CD4-positive, alpha-beta T cell treated with Interleukin-21 for 1 hour (primary cell): ENCODE measurements at places on chromosomes 16 and 17.

DNA sequence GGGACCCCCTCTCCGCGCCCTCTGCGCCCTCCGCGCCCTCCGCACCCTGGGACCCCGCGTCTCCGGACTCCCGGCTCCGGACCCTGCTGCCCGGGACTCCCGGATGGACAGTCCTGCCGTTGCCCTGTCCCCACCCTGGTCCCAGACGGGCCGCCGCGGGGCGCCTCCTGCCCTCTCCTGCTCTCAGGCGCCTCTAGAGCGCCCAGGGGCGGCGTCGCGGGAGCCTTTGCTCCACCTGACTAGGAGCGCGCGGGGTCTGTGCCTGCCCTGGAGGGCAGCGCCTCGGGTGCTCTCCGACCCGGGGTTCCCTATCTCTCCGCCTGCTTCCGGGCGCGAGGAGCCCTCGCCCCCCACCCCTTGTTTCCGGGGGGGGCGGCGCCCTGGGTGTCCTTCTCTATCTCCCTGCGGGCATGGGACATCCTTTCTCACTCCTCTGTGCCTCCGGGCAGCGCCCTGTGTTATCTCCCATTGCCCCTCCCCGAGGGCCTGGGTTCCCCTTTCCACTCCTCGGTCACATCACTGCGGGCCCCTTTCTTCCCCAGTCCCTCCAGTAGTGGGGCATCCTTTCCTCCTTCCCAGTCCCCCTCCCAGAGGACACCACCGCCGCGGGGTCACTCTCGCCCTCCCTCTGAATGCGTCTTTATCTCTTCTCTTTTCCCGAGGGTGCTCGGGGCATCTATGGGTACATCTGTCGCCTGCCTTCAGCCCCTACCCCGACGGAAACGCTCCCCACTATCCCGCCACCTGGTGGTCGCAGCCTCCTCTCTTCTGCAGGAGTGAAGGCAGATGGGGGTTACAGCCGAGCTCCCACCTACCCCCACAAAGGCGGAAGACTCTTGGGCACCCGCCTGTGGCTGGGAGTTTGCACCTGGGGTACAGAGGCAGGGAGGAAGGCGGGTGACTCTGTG lies 875 bp downstream of the PRKCB start:
- peak; percentile 61 for DNase-seq

- peak; percentile 87 for DNase-seq
Measured at GRCh38 chr17:82418001-82418986, at the start of the genes HEXD and OGFOD3. Gene HEXD (plus strand): TSS chr17:82418347. CDS start chr17:82419800, 1,453 bp downstream. Gene OGFOD3 (minus strand): TSS chr17:82418586. CDS start chr17:82418485, 101 bp downstream.

- DNase-seq, result peak; percentile 76
Measured at GRCh38 chr17:45149037-45149668, 878 bp downstream of the HEXIM1 start.

DNA sequence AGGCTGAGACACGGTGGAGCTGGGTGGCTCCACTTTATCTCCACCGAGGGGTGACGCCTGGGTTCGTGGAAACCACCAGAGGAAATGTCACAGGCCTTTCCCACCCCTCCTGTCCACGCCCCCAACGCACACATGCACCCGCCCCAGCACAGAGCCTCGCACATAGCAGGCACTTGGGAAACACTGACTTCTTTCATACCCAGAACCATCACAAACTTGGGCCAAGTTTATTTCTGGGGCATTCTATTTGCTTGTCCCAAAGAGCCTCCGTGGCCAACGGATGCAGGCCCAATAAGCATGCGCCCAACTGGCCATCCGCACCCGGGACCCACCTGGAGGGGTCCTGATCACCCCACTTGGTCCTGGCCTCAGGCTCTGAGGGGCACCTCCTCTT lies 3.3 kb downstream of the BCAR1 start:
- no peak for DNase-seq

DNA sequence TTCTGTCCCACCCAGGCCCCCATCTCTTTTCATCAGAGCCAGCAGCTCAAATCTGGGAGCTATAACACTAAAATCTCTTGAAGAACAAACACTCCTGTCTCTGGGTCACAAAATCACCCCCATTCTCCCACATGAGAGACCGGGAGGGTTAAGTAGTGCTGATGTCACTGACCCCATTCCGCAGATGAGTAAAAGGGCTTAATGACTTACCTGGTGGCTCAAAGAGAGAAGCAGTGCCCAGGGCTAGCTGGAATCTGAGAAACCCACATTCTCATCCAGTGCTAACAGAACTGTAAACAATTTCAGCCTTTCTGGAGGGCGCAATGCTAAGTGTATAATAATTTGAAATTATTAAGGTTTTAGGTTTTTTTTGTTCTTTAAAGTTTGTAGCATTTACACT lies 26.3 kb upstream of the LHX1 start:
- no peak for DNase-seq

- no peak for DNase-seq
Measured at GRCh38 chr16:65314627-65315008, 192.8 kb upstream of the CDH11 start.

DNA sequence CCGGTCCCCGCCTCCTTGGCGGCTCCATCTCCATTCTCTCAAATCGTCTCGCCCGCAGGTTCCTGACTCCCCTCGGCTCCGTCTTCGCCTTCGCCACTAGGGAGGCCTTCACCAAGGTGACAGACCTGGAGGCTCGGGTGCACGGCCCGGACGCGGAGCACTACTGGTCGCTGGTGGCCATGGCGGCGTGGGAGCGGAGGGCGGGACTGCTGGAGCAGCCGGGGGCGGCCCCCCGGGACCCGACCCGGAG lies 862 bp downstream of the GLTPD2 start:
- DNase-seq, result no peak

GRCh38 chr17:35002876-35003551 lies 22.7 kb downstream of the LIG3 start:
- no peak for DNase-seq

DNA sequence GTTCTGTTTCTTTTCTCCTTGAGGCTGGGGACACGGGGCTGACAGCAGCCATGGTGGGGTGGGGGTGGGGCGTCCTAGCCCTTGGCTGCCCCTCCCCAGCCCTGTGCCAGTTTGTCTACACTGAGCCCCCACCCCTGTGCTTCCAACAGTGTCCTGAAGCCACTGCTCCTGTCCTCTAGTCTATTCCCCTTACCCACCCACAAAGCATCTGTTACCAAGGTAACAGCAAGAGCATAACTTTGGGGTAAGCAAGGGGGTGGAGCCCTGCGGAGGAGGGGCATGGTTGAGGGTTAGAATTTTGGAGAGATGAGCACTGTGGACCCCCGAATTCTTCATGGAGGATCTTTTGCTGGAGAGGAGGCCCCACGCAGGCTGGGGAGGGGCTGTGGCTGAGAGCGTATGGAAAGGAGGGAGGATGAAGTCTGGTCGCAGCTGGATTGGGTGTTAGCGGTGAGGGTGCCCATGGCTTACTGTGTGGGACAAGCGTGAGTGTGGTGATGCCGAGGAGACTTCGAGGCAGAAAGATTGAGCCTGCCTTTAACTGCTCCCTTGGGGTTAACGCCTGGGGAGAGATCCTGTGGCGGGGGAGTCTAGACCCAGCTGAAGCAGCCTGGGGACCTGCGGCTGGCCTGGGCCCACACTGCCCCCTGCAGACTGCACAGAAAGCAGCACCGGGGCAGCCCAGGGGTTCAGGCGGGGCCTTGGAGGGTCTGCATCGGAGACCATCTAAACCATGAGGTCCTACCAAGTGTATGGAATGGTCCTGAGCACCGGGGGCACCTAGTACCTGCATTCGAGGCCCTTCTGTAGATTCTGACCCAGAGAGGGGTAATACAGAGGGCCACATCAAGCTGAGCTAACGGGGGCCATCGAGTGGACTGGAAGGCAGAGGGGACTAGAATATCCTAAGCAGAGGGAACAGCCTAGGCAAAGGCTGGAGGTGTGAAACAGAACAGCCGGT lies 6.1 kb upstream of the STAC2 start:
- DNase-seq, result peak; percentile 70

DNA sequence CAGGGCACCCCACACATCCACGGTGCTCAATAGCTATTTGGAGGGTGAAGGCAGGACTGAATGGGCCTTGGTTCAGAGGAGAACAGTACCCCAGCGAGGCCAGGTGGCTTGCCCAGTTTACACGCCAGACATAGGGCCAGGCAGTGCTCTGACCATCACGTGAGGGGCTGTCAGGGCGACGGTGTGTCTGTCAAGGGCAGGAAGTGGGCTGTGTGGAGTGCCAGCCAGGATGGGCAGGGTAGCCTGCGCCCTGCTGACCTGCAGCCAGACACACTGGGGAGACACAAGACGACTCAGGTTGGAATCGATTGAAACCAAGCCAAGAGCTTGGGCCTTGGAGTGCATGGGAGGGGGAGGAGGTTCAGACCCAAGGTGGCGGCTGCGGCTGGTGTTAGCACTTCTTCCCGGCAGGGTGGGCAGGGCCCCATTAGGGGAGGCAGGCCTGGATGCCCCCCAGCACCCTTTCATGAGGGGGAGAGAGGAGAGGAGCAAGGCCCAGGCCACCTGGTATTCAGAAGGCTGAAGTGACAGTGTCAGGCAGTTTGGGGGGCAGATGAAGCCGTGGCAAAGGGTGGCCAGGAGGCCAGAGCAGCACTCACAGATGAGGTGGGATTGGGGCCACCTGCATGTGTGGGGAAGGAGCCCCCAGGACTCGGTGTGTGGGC lies 68.2 kb downstream of the SREBF1 start:
- DNase-seq, result no peak

DNA sequence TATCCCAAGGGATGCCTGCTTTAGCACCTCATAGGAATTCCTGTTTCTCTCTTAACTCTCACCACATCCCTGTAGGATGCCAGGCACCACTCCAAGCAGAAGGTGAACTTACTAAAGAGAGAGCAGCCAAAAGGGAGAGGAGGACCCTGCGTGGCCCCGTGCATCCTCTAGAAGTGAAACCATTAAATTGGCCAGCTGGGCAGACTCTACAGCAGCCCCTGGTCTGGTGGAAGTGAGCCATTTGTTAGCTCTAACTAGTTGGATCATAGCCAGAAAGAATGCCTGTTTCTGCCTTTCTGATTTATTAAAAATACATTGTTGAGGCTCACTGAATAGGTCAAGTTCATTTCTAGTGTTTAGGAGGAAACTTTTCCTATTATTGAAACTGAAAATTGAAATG lies 22.3 kb downstream of the TMEM11 start:
- DNase-seq, result no peak

DNA sequence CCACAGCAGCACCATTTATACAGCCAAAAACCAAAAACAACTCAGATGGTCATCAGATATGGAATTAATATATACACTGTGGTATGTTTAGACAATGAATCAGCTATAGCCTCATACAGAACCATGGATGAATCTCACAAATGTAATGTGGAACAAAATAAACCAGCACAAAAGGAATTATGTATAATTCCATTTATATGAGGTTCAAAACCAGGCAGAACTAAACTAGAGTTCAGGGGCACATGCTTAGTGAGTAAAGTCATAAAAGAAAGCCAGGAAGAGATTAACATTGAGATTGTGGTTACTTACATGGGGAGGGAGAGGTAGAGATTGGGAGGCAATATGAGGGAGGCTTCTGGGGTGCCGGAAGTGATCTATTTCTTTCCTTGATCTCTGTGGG lies 231.1 kb downstream of the COPRS start:
- no peak for DNase-seq

GRCh38 chr17:69540356-69540755 lies 125.9 kb downstream of the MAP2K6 start:
- no peak for DNase-seq

- DNase-seq, result no peak
Measured at GRCh38 chr17:31677036-31677435, 182.0 kb downstream of the COPRS start.

DNA sequence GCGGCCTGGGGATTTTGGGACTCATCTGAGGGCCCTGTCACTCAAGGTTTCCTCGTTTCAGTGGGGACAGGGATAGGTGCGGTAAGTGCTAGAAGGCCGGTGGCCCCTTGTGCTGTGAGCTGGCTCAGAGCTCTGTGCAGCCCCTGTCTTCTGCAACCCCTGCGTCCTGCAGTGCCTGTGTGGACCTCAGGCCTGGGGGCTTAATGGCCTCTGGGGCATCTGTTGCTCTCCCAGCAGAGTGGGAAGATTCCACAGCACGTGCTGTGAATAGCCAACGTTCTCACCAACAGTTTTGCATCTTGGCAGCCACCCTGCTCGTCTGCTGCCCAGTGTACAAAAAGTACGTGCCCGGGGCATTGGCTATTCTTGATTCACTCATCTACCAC lies 4.9 kb downstream of the FOXC2 start:
- no peak for DNase-seq

GRCh38 chr16:56451753-56452689 lies 667 bp downstream of the OGFOD1 start:
- DNase-seq, result peak; percentile 7

DNA sequence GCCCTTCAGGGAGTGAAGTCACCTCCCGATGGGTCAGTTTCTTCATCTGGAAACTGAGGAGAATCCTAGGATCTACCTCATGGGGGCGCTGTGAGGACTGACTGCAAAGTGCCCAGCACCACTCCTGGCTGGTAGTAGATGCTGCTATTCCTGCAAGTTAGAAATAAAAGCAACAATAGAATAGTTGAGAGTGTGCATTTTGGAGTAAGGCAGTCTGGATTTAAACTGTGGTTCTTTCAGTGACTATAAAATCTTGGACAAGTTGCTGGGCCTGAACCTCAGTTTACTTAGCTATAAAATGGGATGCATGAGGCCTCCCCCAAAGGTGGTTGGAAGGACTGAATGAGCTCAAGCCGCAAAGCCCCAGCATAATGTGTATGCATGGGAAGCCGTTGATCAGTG lies 70.6 kb downstream of the CYB5B start:
- peak; percentile 18 for DNase-seq

DNA sequence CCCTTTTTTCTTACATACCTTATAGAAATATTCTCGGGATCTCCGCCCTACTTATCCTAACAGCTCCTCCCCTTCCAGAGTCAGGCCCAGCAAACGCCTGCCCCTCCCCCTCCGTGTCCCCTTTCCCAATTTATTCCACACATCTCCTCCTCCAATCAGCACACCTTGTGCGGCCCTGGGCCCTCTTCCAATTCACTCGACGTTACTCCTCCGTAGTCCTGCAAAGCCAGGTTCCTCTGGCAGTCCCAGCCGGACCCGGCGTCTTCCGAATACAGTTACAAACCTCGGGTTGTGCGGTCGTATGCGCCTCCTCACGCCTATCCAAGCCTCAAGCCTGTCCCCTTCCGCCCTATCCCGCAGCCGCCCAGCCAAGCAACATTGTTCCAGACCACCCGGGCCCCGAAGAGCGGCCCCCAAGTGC lies 677 bp downstream of the CBX1 start:
- DNase-seq, result no peak

- DNase-seq, result no peak
Measured at GRCh38 chr16:57871456-57871855, 69.2 kb upstream of the KIFC3 start.
